ENCODE measurements at places on chromosomes 11 and 22.
A peak's percentile ranks its signal among the peaks of the same experiment; 100 is the strongest.

DNA sequence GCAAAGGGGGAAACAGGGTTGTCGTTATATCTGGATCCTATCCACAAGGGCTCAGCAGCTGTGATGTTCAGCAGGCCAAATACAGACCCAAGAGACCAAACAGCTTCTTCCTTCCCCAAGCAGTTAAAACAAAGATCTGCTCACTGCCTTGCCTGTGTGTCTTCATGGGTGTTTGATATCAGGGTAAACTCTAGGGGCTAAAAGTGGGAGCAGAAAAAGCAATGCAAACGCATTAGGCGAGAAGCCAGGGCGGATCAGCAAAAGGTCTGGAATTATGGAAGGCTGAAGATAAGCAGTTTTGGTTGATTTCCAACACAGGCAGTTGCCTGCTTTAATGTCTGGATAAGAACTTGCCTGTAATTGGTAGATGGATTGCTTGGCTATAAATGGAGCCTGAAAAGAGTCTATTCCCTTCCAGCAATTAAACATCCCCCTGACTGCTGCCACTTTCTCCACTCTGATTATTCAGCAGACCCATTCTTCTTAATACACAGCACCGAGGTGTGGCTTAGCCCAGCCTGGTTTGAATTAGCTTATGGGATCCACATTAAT is 126.3 kb downstream of the COMMD9 start:
- no peak for DNase-seq

GRCh38 chr11:112596324-112596723 is 335.7 kb upstream of the PLET1 start:
- no peak for DNase-seq

GRCh38 chr11:9274499-9275258 is 9.5 kb upstream of the DENND5A start:
- DNase-seq, result no peak

- DNase-seq, result no peak
These were observed 206.5 kb downstream of the NAV2 start for GRCh38 chr11:19919050-19919561.

- no peak for DNase-seq
These were observed 29.7 kb downstream of the MB start for GRCh38 chr22:35587447-35587870.

GRCh38 chr11:12211331-12212065 is 101.1 kb downstream of the MICAL2 start:
- no peak for DNase-seq

- no peak for DNase-seq
These were observed 86.2 kb upstream of the NCAM1 start for GRCh38 chr11:112874980-112875379.

DNA sequence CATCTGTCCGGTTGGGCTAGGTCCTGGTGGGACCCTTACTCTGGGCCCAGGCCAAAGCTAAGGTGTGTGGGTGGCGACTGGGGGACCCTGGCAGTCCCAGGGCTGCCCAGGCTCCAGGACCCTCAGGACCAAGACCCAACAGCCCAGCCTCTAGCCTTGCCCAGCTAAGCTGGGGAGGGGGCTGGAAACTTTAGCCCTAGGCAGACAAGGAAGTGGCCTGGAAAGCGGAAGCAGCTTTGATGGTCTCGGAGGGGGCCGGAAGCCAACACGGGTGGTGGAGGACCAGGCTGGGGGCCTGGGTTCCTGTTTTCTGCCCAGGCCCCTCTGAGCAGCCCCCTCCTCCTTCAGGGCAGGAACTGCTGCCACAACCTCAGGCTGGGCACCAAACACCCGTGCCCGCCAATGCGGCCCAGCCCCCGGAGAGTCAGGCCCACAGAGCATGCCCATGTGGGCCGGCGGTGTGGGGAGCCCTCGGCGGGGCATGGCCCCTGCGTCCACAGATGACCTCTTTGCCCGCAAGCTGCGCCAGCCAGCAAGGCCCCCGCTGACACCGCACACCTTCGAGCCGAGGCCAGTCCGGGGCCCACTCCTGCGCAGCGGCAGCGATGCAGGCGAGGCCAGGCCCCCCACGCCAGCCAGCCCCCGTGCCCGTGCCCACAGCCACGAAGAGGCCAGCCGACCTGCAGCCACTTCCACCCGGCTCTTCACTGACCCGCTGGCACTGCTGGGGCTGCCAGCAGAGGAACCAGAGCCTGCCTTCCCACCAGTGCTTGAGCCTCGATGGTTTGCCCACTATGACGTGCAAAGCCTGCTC is 2.8 kb downstream of the SIPA1 start:
- DNase-seq, result no peak

DNA sequence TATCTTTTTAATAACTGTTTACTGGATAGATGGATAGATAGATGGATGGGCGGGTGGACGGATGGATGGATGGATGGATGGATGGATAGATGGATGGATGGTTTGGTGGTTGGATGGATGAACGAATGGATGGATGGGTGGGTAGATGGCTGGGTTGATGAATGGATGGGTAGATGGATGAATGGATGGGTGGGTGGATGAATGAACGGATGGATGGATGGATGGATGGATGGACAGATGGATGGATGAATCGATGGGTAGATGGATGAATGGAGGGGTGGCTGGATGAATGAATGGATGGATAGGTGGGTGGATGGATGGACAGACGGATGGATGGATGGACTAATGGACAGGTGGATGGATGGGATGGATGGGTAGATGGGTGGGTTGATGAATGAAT is 13.8 kb upstream of the SLC22A12 start:
- no peak for DNase-seq

GRCh38 chr11:26780376-26781085 is 58.7 kb upstream of the SLC5A12 start:
- no peak for DNase-seq

GRCh38 chr11:83151274-83151977 is 5.5 kb upstream of the PCF11 start:
- DNase-seq, result no peak

- DNase-seq, result no peak
These were observed 189.3 kb downstream of the DBX1 start for GRCh38 chr11:19970944-19971343.

DNA sequence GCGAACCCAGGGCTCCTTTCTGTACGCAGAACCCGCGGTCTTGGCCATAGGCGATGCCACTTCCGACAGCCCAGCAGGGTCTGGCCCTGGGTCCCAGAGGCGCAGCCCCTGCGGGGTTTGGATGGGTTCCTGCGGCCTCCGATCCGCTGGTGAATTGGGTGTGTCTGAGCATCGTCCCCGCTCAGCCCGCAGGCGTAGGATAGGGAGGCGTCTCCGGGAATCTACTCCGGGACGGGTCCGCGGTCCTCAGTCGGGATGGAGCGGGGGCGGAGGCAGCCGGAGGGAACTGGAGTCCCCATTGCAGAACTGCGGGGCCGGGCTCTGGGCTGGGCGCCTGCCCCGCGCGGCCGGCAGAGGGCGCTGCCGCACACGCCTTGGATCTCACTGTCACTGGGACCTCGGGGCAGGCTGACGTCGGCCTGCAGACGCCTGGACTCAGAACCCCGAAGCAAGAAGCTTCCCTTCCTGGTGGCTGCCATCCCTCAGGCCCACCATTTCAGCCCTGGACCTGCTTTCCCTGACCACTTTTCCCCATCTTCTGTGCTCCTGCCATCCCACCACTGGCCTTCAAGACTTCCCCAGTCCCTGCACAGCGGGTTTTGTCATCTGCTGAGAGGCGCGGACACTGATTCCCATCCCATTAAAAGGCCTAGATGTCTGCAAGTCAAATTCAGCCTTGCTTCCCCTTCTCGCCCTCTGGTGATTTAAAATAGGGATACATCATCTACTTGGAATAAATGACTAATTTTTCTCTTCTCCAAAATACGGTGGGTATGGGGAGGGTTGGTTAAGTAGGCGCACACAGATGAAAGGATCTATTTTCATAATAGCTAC is 38.3 kb upstream of the CREB3L1 start:
- peak; percentile 37 for DNase-seq

GRCh38 chr22:45861259-45861658 is 115.7 kb downstream of the WNT7B start:
- DNase-seq, result no peak

GRCh38 chr11:123137431-123138224 is 57.4 kb downstream of the CLMP start:
- no peak for DNase-seq

- no peak for DNase-seq
These were observed 593.6 kb downstream of the ETS1 start for GRCh38 chr11:127993788-127994187.

Measured in NCI-H2107 (cell line).